ENCODE measurements at places on chromosomes 12 and 14. TPM values are rescaled to one million over a fixed set of nuclear protein-coding genes. Genes with fewer than 3 reads are reported as not detected.

DNA sequence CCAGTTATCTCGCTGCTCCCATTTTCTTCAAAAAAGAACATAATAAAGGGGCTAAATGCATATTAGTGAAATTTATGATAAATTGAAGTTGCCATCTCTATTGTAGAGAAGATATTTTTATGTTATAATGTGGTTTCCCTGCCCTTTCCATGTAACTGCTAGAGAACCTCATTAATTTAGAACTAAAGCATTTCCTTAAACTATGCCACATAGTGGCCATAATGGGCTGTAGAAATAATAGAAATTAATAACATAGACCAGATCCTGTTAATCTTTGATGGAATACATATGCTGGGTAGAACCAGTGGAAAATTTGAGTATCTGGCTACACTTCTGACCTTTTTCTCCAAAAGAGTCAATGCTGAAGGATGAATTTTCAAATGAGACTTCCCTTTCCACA lies 376.7 kb downstream of the PDZRN4 start:
- no peak for DNase-seq

GRCh38 chr14:92974541-92975345 lies 51.8 kb downstream of the CHGA start:
- no peak for DNase-seq

GRCh38 chr12:119683413-119683812 lies 15.5 kb downstream of the PRKAB1 start:
- DNase-seq = peak; percentile 38

GRCh38 chr12:52907092-52907810 lies 2.4 kb upstream of the KRT8 start:
- DNase-seq = peak; percentile 49

GRCh38 chr12:23399402-23399933 lies 550.0 kb downstream of the SOX5 start:
- DNase-seq = no peak

GARIN6 gene
- not detected for total RNA-seq

- DNase-seq = no peak
Measured at GRCh38 chr12:39807043-39807442, 187.4 kb upstream of the ABCD2 start.

C14orf39 gene
- total RNA-seq = not detected

- no peak for DNase-seq
Measured at GRCh38 chr14:66603945-66604344, 96.0 kb downstream of the GPHN start.

- DNase-seq = no peak
Measured at GRCh38 chr12:49869816-49870500, 27.1 kb upstream of the BCDIN3D start.

DNA sequence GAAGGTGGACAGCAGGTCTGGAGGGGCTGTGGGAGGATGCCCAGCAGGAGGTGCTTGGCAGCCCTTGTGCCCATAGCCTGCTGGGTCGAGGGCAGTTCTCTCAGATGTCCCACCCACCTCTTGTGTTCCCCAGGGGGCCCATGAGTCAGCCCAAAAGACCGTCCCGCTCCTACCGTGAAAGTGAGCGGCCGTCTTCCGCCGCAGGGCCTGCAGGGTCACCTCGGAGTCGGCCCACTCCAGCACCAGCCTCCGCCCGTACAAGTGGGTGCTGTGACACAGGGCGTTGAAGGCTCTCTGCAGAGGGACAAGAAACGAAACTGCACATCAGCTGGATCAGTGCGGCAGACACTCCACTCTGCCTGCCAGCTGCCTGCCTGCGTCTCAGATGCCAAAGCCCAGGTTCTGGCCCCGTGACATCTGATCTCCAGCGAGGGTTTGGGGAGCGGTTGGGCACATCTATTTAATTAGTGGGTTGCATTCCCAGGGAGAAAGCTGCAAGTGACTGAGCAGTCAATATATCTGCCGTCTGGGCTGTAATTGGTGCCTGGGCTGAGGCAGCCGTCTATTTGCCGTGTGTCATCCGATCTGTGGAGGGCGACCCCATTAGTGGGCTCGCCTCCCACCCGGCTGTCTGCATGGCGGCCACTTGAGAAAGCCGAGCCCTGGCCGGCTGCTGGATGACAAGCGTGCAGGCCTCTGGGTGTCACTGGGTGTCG lies 121.5 kb downstream of the RBM19 start:
- DNase-seq = no peak

PTPN11 gene
- total RNA-seq = 90.9 TPM

DNA sequence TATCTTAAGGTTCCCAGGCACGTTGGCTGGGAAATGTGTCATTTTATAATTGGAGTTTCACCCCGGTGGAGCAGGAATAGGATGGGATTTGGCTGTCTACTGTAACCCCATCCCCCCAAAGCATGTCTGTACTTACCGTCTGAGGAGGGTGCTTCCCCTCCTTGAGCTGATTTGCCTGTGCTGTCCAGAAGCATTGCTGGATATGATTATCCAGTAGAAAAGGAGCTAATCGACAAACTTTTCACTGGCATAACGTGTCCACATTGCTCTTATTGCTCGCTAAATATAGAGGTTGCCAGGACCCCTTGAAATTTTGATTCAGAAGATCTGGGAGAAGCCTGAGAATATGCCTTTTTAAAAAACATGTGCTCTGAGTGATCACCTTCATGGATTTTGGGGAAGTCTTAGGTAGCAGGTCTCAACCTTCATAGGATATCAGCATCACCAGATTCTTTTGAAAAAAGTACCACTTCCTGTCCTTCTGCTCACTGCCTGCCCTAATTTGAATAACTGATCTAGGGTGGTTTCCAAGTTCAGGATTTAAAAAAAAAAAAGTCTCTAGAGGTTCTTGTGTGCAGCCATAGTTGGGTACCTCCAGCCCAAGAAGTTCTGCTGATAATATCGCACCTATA lies 80.4 kb upstream of the KCNA1 start:
- DNase-seq = no peak

- DNase-seq = no peak
Measured at GRCh38 chr12:122850048-122850445, 14.8 kb downstream of the HIP1R start.

DNA sequence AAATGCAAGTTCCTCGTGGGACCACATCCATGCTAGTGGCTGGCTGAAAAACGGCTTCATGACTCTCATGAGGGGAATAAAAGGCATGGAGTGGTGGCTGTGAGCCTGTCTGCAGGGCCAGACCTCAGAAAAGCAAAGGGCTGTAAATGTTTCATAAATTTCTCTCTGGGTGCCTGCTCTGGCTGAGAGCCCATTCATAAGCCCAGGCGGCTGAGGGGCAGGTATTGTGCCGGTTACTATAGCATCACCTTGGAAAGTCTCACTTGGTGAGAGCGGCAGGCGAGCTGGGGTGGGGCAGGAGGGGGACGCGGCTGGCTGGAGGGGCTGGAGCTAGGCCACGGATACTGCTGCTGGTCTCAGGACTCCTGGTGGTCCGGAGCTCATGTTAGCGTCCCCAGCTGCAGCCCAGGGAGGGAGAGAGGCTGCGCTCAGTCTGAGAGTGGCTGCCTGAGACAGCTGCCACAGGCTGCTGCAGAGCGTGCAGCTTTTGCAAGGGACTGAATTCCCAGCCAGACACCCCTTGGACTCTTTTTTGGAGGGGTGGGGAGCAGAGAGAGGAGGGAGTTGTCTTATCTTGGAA lies at the start of gene SLC17A8:
Gene SLC17A8 (plus strand): TSS at position 431 of the 580 bp plus-strand sequence. CDS start 318 bp downstream, outside the sequence.
- no peak for DNase-seq

DNA sequence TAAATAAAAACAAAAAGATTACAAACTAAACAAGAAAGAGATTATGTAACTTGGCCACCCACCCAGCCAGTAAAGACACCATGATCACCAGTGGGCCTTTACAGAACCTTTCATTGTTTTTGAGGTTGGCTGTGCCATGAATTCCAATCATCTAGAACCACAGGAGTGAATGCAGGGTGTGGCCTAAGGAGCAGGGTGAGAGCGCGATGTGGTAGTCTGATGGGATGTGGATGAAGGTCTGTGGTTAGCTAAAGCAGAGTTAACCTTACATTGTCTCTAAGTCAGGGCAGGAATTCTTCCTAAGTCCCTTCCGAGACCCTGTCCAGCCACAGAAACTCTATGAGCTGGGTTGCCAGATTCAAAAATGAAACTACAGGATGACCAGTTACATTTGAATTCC lies 54.0 kb upstream of the CDKN3 start:
- DNase-seq = no peak

SMOC1 gene
- total RNA-seq = 3.1 TPM

CCDC184 gene
- 0.05 TPM for total RNA-seq

DNA sequence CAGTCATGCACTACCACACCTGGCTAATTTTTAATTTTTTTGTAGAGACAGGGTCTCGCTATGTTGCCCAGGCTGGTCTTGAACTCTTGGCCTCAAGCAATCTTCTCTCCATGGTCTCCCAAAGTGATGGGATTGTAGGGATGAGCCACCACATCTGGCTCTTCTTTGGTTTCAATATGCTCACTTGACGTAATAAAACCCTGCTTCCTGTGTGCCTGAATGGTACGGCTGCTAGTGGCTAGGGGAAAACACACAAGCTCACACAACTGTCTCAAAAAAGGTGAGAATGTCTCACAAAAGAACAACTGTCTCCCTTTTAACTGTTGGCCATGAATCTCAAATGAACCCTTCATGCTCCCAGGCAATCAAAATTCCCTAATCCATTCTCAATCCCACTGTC lies 15.0 kb downstream of the C1S start:
- no peak for DNase-seq

DNA sequence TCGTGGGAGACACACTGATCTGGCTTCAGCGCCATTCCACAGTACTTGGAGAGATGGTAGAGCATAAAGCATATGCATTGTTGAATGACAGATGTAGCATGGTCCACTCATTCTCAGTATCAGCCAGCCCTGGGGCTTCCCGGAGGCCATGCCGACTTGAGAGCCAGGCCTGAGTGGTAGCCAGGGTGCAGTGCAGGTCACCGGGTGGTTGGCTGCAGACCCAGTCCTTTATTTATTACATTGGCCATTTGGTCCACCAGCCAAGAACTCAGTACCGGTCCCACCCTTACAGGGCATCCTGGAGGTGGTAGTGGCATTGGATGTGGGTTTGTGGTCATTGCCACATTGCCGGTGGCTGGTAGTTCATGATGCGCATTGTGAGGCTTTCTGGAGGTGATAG lies 121.6 kb upstream of the RTL1 start:
- no peak for DNase-seq

GRCh38 chr14:102178806-102179205 lies 39.1 kb downstream of the WDR20 start:
- no peak for DNase-seq

OVCH1 gene
- not detected for total RNA-seq

DNA sequence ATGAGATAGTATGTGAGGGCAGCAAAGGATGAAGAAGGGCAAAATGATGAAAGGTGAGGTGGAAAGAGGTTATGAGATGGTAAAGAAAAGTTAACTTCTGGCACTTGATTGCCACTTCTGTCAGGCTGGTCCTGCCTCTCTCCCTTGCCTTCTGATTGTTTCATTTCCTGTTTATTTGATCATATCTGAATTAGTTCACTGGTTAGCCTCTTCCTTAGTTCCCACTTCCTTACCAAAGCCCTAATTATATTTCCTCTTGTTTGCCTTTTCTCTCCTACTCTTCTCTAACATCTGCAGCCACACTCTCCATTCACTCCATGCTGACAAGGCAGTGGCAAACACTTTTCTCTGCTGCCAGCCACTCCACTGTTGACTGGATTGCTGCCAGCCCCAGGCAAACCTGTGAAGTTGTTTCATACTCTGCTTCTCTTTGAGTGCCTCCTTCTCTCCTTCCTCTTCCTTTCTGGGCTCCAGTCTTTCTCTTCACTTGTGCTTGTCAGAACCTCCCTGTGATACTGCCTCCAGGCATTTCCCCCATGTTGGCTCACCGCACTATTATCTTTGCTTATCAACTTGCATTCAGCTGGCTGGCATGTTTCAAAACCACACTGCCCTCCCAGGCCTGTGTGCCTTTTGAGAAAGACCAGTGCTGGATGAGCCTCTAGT lies 8.1 kb downstream of the PNP start:
- DNase-seq = peak; percentile 44

FIGNL2 gene
- total RNA-seq = 1.2 TPM

GRCh38 chr14:102394717-102395375 lies 32.1 kb downstream of the TECPR2 start:
- no peak for DNase-seq

DNA sequence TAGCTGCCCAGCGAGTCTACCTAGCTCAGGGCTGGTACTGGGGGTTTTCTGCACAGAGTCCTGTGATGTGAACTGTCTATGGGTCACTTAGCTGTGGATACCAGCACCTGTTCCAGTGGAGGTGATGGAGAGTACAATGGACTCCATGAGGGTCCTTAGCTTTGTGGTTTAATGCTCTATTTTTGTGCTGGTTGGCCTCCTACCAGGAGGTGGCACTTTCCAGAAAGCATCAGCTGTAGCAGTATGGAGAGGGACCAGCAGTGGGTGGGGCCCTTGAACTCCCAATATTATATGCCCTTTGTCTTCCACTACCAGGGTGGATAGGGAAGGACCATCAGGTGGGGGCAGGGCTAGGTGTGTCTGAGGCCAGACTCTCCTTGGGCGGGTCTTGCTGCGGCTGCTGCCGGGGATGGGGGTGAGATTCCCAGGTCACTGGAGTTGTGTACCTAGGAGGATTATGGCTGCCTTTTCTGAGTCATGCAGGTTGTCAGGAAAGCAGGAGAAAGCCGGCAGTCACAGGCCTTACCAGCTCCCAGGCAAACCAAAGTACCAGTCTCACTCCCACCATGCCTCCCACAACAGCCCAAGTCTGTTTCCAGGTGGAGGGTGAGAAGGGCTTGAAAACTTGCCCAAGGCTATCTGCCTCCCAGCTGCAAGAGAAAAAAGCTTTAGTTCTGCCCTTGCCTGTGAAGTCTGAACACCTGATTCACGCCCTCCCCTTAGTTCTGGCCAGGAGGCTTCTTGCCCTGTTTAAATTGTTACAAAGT lies 163.0 kb upstream of the NUDT4 start:
- DNase-seq = no peak

BCL2L14 gene
- total RNA-seq = not detected

DNA sequence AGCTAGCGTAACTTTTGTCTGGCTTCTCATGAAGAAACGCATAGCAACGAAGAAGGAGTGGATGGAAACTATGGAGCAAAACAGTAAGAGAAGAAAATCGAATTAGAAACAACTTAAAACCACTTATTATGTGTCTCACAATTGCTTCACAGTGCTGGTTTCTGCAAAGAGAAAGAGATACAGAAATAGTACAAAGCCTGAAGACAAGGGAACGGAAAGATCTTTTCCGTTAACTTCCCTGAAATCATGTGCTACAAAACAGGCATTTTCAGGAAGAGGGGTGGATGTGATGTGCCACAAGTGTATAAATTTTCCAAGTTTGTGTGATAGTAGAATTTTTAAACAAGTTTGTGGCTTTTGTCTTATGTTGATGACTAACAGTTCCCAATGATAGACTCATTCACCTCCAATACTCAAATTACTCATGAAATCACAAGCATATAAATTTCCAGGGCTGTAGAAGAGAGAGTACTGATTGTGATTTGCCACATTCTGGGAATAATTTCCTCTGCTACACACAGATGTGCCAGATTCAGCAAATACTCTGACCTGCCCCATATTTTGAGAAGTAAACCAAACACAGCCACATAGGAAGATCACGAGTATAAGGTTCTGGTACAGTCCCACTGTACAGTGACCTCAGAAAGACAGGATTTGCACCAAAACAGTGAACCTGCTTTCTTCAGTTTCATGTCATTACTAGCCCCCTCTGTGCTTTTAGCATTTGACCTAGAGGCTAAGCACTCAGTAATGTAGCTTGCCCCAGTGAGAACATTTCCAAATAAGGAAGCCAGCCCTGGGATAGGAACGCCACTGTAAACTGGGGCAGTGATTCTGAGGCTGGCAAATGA lies 41.4 kb upstream of the PPFIA2 start:
- DNase-seq = no peak

KRT82 gene
- not detected for total RNA-seq

OR6J1 gene
- total RNA-seq = not detected

GRCh38 chr12:68199127-68199526 lies 26.5 kb downstream of the IL26 start:
- DNase-seq = no peak

- DNase-seq = peak; percentile 14
Measured at GRCh38 chr14:93903342-93904184, 23.6 kb upstream of the FAM181A start.

RAD51B gene
- 12.1 TPM for total RNA-seq

Measured in dermis blood vessel endothelial cell (primary cell).